Left renal cortex interstitium (tissue), 4 donors: ENCODE measurements at places on chromosomes 6 and 20. TPM values are rescaled to one million over a fixed set of nuclear protein-coding genes. Genes with fewer than 3 reads are reported as not detected.

- no peak for DNase-seq
These were observed 156.1 kb upstream of the LRFN2 start for GRCh38 chr6:40743226-40743625.

PKHD1 gene
- polyA plus RNA-seq = 14.1 TPM

- no peak for DNase-seq
These were observed 36.4 kb upstream of the UTRN start for GRCh38 chr6:144248476-144249301.

CST4 gene
- not detected for polyA plus RNA-seq

GRCh38 chr6:140572867-140573266, 1198.4 kb upstream of the CITED2 start:
- no peak for DNase-seq

DNA sequence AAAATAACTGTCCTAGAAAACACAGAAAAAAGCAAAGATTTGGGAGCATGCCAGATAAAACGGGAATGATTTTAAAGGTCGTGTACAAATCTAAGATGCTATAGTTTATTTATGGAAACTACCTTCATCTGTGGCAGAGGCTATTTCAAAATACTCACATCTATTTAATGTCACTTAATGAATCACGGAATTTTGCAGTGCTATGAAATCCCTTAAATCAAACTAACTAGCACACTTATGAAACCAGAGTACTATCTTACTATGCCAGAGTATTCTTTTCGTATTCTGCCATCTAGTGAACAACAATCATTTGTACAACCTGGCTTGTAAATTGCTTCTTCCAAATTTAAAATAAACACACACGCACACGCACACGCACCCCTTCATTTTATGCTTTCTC, 77.9 kb upstream of the BMP5 start:
- no peak for DNase-seq

ZNF391 gene
- polyA plus RNA-seq = 12.2 TPM

LZTS3 gene
- 18.8 TPM for polyA plus RNA-seq

C6orf141 gene
- 0.98 TPM for polyA plus RNA-seq

DNA sequence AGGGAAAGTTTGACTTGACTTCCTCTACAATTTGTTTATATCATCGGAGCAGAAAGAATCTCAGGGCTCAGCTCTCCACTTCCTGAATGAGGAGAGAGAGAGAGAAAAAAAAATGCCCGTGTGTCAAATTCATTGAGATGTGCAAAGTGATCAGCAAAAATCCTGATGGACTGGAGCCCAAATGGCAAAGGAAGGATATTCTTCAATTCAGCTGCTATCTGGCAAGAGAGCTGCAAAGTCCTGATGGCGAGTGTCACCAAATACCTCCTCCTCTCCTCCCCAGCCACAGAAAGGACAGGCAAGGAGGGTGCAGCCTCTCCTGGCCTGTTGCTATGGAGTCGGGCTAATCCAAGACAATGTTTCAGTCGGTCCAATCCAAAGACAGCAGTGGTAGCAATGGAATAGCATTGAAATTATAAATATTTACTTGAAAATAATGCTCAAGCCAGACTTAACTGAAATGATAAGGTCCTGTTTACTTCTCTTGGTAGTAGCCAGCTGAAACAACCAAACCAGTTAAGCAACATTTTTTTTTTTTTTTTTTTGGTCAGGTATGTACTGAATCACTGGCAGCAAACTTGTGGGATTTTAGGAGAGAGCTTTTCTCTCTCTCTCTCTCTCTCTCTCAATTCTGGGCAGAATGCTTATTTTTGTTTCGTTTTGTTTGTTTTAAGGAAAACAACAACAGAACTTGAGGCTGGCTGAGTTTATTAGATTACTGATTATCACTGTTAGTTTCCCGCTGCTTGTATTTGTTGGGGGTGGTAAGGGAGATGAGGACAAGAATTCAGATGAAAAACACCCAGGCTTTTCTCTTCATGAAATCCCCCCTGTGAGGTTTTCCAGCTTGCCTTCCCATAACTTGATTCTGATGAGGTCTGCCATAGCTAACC, 204.2 kb downstream of the BCAS1 start:
- DNase-seq = no peak

DNA sequence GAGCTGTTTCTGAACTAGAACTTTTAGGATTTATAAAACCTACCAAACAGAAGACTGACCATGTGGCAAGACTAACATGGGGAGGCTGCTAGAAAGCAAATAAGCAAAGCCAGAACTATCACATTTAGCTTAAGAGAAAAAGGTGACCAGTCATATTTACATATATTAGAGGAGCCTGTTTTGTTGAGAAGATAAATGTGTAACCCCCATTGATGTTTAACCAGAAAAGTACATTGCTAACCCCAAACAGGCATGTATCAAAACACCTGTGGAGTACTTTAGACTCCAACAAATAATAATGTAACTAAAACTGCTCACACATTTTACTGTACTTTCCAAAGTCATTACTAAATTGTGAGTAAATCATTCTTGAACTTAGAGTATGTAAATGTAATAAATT, 35.0 kb downstream of the AKIRIN2 start:
- no peak for DNase-seq

GRCh38 chr6:150575836-150576235, 23.8 kb upstream of the PLEKHG1 start:
- DNase-seq = no peak

DNA sequence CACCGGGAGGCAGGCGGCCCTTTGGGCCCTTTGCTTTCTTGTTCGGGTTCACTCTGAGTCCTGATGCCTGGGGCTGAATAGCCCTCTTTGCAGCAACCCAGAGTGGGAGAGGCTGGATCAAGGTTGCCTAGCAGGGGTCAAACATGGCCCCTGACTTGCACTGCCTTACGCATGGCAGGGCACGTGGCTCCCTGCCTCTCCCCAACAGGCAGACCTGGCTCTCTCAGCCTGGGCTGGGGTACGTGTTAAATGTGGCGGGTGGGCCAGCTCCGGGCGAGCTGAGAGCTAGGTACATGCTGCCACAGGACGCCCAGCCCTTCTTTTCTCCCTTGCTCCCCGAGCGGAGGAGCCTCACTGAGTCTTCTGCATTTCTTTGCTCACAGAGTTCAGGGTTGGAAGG, 7.3 kb downstream of the C6orf132 start:
- no peak for DNase-seq

PNLDC1 gene
- polyA plus RNA-seq = 0.24 TPM

DNA sequence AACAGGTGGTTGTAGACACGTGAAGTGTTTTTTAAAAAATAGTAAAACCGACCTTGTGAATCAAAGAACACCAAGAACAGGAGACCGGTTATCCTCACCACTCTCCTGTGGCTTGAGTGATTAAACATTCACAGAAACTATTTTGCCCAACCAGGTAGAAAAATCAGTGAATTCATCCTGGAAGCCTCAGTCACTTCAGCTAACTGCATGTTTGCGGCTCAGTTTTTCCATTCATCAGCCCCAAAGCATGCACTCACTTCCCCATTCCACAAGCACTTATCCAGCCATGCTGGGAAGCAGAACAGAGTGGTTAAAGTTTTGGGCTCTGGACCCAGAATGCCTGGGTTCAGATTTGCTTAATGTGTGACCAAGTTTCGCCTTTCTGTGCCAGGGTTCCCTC, 2.4 kb downstream of the LRRN4 start:
- DNase-seq = no peak

GRCh38 chr6:31163922-31164321, 5.5 kb downstream of the TCF19 start:
- DNase-seq = no peak

DNA sequence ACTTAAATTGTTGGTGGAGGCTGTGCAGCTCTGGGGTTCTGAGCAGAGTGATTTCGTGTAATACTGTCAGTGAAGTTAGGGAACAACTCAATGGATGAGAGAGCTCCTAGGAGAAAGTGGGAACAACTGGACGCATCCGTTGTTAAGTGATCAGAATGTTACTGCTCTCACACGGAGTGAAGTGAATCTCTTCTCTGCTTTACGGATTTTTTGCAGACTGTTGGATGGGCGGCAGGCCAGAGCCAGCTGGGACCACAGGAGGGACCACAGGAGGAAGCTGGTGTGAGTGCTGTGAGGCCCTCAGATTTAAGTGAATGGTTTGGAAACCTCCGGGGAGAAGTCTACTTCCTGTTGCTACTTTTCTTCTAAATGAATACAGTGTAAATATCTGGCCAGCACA, 23.7 kb upstream of the PPP1R14C start:
- DNase-seq = no peak

GRCh38 chr6:117837261-117837660, 69.8 kb upstream of the SLC35F1 start:
- no peak for DNase-seq

GRCh38 chr6:16319813-16320532, 81.6 kb downstream of the GMPR start:
- DNase-seq = no peak

- DNase-seq = no peak
These were observed 160.8 kb downstream of the TBXT start for GRCh38 chr6:166006900-166007301.

- no peak for DNase-seq
These were observed 13.9 kb upstream of the TNFRSF6B start for GRCh38 chr20:63682384-63683139.

DNA sequence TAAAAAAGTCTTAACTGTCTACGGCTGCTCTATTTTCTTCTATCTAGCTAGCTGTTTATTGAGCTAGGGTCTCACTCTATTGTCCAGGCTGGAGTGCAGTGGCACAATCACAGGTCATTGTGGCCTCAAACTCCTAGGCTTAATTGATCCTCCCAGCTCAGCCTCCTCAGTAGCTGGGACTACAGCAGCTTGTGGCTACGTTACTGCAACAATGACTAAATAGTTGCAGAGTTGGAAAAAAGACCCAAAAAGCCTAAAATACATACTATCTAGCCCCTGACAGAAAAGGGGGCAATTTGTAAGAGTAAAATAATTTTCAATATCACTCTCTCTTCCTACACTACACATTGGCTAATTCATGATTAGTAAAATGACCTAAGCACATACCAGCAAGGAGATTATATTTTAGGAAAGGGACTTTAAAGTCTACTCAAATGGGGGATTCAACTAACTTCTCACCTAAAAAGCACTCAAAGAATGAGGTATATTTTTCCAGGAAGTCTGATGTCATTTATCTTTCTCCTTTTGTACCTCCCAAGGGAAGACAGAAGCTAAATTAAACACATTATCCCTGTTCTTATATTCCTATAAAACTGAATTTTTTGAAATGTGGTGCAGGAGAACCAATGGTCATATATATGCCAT, 82.8 kb downstream of the ZMYND8 start:
- DNase-seq = no peak

- DNase-seq = no peak
These were observed 71.2 kb upstream of the PTPN1 start for GRCh38 chr20:50438986-50439407.
